ENCODE measurements at places on chromosomes 16 and 17. TPM values are rescaled to one million over a fixed set of nuclear protein-coding genes. Genes with fewer than 3 reads are reported as not detected.

DNA sequence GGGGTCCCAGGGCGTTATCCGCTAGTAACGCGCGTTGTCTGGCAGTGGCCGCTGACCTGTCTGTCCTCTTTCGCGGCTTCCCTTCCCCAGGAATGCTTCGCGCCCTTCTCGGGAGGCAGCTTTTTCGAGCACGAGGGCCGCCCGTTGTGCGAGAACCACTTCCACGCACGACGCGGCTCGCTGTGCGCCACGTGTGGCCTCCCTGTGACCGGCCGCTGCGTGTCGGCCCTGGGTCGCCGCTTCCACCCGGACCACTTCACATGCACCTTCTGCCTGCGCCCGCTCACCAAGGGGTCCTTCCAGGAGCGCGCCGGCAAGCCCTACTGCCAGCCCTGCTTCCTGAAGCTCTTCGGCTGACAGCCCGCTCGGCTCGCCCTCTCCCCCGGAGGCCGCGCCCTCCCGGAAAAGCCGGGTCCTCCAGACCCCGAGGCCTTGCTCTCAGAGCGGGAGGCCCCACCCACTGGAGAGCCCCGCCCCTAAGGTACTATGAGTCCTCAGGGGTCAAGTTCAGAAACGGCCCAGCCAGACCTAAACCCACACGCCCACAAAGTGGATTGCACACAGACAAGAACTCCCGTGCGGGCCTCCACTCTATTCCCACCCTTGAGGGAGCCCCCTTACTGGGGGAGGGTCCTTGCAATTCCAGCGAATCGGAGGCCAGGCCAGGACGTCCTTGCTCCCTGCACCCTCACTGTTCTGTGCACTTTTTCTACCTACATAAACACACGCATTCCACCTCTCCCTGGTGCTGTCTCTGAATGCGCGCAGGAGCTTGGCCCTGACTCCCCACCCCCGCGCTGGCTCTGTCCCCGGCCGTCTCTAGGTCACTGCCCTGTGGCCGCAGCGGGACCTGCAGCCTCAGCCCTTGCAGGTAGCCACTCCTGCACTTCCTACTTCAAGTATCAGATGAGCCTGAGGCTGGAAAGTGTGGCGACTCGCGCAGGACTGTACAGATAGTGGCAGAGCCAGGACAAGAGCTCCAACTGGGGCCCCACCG is 5.4 kb upstream of the SLC5A2 start:
- DNase-seq, result no peak

DNA sequence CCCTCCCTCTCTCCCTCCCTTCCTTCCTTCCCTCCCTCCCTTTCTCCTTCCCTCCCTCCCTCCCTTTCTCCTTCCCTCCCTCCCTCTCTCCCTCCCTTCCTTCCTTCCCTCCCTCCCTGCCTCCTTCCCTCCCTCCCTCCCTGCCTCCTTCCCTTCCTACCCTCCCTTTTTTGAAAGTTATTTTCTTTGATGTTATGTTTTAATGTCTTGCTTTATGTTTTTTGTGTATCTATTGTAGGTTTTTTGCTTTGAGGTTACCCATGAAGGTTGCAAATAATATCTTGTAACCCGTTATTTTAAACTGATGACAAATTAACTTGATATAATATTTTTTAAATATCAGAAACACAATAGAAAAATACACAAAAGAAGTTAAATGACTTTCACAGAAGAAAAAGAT is 96.2 kb downstream of the SSH2 start:
- no peak for DNase-seq

DNA sequence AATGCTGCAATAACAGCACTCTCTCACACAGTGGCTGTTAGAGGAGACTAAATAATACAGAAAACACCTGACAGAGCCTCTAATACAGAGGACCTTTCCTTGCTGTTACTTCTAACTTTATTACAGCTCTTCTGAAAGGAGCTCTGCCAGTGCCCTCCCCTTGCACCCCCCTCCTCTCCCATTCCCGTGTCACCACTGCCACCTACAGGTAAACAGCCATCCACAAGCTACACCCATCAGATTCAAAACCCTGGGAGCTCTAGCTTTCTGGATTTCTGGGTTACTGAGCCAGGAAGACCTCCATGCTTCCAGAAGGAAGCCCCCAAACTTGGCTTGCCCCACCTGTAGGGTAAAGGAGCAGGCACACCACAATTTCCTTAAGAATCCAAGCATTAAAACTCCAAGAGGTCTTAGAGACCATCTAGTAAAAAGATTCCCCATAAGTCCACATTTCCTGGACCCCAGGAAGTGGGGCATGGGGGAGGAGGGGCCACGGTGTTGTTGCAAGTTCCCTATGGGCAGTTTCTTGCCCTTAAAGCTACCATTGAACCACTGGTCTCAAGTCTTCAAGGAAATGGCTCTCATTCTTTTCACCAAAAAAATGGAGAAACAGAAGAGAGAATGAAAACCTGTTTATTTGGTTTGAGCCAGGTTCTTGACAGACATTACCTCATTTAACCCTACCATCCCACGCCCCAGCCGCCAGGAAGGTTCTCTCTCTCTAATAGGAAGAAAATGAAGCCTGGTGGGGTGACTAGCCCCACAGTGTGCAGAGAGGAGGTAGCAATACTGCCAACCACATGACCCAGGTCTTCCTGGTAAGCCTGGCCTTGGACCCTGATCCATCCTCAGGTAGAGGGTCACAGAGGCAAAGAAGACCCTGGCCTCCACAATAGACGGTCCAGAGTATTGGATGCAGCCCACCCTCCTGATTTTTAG is 52.8 kb downstream of the TOM1L2 start:
- DNase-seq, result peak; percentile 78

Gene FBXO47
- total RNA-seq, result not detected

DNA sequence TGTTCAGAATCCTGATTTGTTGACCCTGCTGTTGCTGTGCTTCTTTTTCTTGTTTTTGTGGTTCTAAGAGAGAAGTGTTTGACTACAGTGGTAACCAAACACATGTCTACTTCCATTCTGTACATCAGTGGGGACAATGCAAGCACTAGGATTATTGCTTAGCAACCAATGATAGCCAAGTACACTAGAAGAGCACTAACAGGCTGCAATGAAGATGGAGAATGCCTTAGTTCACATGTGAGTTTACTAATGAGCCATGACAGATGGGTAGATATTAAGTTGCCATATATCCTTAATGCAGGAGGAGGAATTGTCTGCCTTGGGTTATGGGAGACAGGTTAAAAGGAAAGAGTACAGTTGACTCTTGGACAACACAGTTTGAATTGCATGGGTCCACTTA is 8.3 kb downstream of the EFCAB5 start:
- DNase-seq, result no peak

DNA sequence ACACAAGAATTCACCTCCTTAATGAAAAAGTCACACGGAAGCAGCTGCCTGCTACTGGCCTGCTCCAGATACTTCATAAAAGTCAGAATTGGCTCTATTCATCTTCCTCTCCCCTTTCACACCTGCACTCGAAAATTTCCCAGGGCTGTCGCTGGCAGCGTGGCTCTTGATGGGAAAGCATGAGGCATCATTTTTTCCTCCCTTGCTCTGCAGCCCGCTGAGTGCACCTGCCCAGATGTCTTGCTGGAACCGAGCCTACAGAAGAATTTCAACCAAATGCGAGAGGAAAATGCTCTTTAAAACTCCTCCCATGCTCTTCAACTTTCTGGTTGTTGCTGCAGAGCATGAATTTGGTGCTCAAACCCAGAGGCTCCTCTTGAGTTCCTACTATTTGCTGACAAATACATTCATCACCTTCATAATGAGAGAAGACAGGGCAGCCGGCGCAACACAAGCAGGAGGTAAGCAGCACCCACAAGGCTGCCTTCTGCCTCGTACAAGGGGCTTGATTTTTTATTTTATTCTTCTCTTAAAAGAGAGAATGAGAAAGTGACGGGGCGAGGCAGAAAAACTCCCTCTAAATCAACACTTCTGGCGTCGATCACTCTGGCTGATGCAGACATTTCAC is 146.8 kb downstream of the ZFHX3 start:
- DNase-seq, result no peak

DNA sequence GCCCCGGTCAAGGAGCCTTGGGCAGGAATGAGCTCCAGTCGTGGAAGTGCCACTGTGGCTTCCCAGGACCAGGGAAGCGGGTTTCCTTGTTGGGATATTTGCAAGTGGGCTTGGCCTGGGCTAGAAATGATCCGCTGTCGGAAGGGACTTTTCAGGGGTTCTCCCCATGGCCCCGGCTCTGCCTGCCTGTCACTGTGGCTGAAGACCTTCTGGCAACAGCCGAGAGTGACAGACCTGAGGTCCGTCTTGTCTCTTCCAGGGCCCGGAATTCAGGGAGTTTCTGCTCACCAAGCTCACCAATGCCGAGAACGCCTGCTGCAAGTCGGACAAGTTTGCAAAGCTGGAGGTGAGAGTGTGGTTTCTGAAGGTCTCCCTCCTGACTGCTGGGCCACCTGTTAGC is 57.7 kb downstream of the OR1D5 start:
- no peak for DNase-seq

Gene PDK2
- 20.6 TPM for total RNA-seq

DNA sequence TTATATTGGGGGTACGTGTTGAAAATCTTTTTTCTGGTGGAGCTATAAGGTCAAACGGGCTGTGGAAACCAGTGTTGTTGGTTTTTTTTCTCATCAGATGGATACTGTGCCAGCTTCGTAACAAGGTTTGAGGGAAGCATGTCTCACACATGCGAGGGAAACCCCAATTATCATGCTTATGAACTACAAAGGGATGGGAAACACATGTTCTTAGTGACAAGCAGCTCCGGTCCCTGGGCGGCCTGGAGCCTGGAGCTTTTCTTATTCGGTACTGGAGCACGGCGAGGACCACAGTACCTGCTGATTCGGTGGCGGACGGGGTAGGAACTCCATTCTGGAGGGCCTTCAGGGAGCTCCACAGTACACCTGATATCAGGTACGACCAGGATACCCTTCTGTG is 12.5 kb downstream of the SLC43A2 start:
- DNase-seq, result no peak

Gene SLC13A5
- under 0.01 TPM for total RNA-seq

Gene PRR35
- total RNA-seq, result not detected

- no peak for DNase-seq
These were observed 131.2 kb upstream of the NLRP1 start for GRCh38 chr17:5715478-5715877.

Gene CDRT15L2
- not detected for total RNA-seq

Gene ABCC11
- total RNA-seq, result under 0.01 TPM

Gene CRYM
- total RNA-seq, result 0.32 TPM

DNA sequence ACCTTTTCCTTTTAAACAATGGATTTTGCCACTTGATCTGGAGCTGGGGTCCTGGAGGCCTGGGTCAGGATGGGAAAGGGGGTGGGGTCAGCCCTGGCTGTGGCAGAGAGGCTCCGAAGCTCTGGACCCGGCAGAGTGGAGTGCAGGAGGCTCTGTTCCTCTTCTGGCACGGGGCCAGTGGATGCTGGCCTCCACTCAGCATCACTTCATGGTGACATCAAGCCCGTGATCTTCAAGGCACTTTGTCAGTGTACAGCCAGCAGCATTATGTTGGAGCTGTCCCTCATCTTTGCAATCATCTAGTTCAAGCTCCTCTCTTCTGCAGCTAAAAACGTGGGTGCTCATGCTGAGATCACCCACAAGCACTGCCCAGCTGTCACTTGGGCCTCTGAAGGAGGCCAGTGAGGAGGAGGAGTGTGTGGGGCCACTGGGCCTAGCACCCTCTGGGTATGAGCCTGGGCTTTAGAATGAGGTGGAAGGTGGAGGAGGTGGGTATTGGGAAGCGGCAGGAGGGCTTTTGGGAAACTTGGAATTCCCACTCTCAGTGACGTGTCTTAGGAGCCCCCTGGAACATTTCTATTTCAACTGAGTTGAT is 45.9 kb upstream of the MGAT5B start:
- no peak for DNase-seq

DNA sequence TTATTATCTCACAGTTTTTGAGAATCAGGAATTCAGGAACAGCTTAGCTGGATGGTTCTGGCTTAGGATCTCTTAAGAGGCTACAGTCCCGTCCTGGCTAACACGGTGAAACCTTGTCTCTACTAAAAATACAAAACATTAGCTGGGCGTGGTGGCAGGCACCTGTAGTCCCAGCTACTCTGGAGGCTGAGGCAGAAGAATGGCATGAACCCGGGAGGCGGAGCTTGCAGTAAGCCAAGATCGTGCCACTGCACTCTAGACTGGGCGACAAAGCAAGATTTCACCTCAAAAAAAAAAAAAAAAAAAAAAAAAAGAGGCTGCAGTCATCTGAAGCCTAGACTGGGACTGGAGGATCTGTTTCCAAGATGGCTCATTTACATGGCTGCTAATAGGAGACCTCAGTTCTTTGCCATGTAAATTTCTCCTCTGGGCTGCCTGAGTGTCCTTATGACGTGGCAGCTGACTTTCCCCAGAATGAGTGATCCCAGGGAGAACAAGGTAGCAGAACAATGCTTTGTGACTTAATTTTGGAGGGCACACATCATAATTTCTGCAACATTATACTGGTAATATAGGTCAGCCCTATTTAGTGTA is 95.8 kb upstream of the CORO6 start:
- no peak for DNase-seq

GRCh38 chr16:27217256-27217655 is 13.9 kb downstream of the KDM8 start:
- DNase-seq, result peak; percentile 37

GRCh38 chr17:30524847-30525246 is 47.6 kb downstream of the GOSR1 start:
- DNase-seq, result peak; percentile 63

DNA sequence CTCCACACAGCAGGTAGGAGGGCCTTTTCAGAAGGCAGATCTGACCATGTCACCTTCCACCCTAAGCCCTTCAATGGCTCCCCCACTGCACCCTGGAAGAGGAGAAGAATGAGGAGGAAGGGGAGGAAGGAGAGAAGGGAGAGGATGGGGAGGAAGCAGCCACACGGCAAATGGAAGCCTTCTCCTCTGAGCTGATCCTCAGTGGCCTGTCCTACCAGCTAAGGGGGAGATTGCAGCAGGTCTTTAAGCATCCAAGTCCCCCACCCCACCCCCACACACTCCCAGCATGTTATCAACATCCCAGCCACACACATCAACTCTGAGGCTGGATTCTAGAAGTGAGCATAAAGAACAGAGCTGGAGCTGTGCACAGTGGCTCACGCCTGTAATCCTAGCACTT is 46.2 kb upstream of the RBFOX3 start:
- no peak for DNase-seq

DNA sequence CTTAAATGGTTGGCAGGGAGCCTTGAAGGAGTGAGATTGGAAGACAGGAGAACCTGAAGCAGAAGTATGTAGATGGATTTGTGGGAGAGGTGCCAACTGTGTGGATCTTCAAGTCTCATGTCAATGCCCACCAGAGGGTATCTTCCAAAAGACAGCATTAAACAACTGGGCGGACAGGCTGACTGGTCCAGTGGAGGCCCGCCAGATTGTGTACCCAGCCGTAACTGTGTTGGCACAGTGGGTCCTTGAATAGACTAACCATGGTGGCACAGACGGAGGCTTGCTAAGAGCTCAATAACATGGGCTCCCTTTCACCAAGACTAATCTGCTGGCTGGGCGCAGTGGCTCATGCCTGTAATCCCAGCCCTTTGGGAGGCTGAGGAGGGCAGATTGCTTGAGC is 24.2 kb upstream of the RBBP6 start:
- no peak for DNase-seq

Gene HS3ST2
- not detected for total RNA-seq

DNA sequence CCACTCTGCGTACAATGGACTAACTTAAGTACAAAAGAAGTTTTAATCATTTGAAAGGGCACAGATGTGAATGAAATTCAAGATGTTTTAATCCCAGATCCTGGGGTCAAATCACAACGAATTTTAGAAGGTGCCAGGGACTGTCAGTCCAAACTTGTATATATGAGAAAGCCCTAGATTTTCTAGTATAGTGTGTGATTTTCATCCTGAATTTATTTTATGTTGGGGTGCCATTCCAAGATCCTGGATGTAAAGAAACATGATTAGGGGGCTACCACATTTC is 64.3 kb downstream of the TUBD1 start:
- no peak for DNase-seq

Gene CACNG3
- not detected for total RNA-seq
